Activated CD8-positive, alpha-beta T cell treated with anti-CD3 and anti-CD28 coated beads for 36 hours (primary cell): ENCODE measurements at places on chromosomes 5 and 9.

- no peak for DNase-seq
These were observed 13.6 kb downstream of the NAIF1 start for GRCh38 chr9:128053560-128053959.

DNA sequence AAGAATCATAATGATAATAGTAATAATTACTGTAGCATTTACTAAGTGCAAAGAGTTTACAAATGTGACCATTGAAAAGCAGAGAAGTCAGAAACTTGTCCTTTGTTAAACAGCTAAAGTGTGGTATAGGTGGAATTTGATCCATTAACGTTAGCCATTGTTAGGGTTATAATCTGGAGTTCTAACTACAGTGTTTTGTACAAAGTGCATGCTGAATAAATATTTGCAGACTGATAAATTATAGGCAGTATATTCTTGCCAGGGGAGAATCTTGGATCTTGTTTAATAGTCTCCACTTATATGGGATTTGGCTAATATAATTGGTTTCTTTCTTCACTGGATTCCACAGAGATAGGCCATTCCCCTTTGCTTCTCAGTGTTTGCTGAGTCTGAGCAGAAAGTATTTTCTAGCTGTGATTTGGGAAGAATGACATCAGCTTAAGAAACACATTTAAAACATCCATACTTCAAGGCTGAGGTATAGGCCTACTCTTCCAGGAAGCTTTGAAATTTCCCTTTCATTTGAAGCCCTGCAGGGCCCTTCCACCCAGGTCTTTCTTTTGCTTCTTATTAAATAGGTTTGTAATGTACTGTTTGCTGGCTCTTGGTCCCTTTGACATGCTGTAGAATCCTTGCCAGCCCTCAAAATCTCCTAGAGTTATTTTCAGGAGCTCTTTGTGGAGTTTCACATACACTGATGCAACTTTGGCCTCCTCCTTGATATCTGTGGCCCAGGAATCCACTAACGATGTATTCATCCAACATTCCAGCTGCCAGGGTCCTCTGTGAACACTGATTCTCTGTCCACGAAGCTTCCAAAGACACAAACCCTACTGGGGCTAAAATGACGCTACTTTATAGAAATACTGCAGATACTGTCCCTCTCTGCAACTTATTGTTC, 51.4 kb downstream of the ATP10B start:
- DNase-seq, result no peak

DNA sequence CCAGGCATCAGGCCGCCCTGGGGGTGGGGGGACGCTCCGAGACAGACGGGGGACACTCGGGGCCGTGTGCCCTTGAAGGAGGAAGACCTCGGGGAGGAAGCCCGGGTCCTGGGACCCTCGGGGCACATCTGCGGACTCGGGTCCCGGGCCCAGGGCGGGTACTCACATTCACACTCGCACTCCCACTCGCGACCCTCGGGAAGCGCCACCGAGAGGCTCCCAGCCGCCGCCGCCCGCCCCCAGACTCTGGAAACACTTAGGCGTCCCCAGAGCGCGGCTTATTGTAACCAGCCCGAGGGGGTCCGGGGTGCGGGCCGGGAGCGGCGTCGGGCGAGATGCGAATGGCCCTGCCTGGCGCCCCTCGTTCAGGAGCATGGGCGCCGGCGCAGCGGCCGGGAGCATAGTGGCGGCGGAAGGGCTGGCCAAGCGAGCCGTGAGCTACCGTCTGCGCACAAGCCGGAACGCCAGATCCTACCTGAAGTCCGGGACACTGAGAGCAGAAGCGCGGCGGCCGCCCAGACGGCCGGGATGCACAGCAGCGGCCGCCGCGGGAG, 559 bp downstream of the ROR2 start:
- no peak for DNase-seq

DNA sequence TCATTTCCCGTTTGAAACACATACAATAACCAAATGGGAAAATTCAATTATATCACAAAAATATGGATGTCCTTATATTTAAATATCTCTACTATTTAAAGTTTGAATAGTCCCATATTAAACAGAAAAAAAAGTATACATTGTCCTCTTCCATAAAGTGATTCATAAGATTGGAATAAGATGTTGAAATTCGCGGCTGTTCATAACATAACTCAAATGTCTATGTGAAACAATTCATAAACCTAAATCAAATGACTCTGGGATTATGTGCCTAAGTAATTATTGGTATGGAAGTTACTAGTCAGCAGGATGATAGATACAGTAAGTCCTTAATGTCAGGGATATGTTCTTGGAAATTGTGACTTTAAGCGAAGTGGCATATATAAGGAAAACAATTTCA, 3.9 kb upstream of the EFNA5 start:
- DNase-seq, result no peak

DNA sequence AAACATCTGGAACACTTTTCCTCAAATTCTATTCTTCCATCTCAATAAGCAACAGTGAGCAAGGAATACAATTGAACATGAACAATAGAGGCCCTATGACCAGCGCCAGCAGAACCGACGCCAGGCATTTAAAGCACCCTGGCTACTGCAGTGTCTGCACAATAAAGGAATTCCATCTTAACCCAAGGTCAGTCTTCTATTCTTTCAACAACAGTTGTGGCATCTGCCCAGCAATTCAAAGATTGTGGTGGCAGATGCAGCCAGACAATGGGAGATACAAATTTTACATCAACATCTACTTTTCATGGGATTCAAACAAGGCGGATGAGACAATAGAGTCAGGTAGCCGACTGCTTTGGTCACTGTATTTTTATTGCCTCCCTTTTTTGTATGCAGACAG, 65.9 kb downstream of the ELL2 start:
- no peak for DNase-seq
